ENCODE measurements at places on chromosomes 16 and 17.

GRCh38 chr17:34436607-34437006 is 73.6 kb upstream of the CCL1 start:
- DNase-seq = no peak

GRCh38 chr16:1912215-1912543 is 6.0 kb downstream of the HS3ST6 start:
- DNase-seq = no peak

DNA sequence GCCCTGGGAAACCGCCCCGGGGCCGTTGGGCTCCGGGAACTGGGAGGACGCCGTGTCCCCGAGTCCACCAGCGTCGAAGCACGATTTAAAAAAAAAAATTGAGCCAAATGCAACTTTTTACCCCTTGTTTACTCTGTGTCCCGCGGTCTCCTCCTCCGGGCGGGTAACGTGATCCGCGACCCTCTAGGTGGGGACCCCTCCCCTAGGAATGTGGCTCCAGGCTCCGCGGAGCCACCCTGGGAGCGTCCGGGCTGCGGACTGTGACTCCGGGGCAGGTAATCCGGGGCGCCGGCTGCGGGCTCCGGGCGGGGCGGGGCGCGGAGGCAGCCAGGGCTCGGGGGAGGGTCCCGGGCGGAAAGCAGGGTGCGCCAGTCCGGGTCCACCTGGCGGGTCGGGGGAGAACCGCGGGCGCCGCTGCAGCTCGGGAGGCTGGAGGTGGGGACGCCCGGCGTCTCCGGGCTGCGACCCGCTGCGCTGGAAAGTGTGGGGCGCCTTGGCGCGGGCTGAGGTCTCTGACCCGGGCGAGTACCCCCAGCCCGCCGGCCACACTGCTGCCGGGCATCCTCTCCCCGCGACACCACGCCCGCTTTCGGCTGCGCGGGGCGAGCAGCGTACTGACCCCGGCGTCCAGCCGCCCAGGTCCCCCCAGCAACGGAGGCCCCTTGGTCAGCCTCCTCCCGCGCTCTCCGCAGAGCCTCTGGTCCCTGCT is 852 bp upstream of the HELZ start:
- no peak for DNase-seq

- no peak for DNase-seq
These were observed 605.4 kb upstream of the KIF2B start for GRCh38 chr17:53217311-53217710.

DNA sequence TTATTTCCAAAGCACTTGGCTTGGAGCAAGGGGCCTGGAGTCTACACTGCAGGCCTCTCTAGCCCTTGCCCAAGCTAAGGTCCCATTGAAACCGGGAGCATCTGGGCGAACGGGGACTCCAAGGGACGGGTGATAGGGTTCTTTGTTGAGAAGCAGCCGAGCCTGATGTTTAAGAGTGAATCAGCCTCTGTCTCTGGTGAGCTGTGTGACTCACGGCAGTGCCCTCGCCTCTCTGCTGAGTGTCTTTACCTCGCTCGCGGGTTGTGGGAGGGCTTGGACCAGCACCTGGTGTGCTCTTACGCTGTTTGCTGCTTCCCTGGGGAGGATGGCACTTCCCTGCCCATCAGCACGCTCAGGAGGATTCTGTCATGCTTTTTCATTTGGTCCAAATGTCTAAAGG is 1.3 kb downstream of the HGS start:
- DNase-seq = no peak

DNA sequence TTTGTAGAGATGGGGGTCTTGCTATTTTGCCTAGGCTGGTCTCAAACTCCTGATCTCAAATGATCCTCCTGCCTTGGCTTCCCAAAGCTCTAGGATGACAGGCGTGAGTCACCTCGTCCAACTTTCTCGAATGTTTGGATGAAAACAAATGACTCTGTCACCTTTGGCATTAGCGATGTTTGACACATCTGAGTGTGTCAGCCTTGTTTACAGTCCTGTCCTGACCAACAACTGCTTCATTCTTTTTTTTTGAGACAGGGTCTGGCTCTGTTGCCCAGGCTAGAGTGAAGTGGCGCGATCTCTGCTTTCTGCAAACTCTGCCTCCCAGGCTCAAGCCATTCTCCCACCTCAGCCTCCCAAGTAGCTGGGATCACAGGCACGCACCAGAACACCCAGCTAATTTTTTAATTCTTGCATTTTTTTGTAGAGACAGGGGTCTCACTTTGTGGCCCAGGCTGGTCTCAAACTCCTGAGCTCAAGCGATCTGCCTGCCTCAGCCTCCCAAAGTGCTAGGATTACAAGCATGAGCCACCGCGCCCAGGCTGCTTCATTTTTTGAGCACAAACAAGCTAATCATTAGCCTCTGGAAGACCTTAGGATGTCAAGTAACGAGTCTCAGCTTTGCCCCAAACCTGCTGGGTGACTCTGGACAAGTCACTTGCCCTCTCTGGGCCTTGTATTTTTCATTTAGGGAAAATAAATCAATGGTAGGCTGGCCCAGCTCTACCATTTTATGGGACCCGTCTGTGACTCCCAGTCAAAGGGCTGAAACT is 7.4 kb downstream of the MYH11 start:
- no peak for DNase-seq

GRCh38 chr17:15654886-15655561 is 29.1 kb downstream of the TRIM16 start:
- DNase-seq = no peak

GRCh38 chr17:54270499-54270898 is 447.8 kb downstream of the KIF2B start:
- no peak for DNase-seq

GRCh38 chr17:65181237-65182061 is 44.3 kb downstream of the RGS9 start:
- no peak for DNase-seq

DNA sequence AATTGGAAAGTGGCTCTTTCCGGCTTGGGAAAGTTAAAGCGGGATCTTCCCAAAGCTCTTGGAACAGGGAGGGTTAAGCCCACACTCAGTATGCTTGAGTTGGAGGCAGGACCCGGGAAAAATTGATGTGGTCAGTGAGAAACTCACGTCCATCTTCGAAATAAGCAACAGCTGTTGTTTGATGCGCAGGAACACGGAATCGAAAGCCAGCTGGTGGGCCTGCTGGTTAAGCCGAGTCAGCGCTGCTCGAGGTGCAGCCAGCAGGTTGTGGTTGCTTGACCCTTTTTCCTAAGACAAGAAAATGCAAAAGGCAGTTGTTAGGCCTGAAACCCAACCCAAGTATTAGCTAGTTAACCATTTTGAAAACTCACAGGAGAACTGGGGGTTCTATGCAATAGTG is 49.4 kb downstream of the COG7 start:
- no peak for DNase-seq

- DNase-seq = no peak
These were observed 7.7 kb downstream of the CES1 start for GRCh38 chr16:55825115-55825728.

DNA sequence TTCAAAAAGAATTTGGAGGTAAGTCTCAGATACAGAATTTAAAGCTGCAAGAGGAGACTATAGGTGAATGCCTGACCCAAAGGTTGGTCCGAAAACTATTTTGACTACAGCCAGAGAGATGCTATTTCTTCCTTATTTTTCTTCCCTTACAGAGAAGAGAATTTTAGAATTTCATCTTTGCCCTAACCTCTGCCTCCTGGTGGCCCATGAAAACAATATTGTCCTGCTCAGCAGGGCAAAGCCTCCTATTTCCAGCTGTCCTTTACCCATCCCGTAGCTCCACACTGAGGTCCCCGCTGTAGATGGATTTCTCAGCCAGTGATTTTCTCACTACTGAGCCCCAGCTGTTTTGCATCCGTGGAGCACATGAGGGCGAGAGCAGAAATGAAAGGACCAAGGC is 24.6 kb downstream of the HOXB1 start:
- DNase-seq = no peak

DNA sequence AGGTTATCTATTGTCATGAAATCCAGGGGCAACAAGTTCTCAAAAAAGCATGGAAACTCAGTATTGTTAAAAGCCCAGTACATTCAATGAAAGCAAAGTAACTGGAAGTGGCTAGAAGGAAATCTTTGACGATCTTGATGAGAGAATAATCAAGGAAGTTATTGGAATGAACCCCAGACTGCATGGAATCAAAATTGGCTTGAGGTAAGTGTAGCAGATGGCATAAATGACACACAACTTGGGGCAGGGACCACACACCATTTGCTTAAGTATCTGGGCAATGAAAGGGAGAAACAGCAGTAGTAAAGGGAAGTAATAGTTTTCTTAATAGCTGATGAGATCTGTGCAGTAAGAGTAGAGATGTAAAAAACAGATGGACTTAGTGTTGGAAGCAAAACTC is 238.0 kb downstream of the HS3ST3A1 start:
- no peak for DNase-seq

GRCh38 chr17:1561420-1562175 is 994 bp downstream of the PITPNA start:
- no peak for DNase-seq

DNA sequence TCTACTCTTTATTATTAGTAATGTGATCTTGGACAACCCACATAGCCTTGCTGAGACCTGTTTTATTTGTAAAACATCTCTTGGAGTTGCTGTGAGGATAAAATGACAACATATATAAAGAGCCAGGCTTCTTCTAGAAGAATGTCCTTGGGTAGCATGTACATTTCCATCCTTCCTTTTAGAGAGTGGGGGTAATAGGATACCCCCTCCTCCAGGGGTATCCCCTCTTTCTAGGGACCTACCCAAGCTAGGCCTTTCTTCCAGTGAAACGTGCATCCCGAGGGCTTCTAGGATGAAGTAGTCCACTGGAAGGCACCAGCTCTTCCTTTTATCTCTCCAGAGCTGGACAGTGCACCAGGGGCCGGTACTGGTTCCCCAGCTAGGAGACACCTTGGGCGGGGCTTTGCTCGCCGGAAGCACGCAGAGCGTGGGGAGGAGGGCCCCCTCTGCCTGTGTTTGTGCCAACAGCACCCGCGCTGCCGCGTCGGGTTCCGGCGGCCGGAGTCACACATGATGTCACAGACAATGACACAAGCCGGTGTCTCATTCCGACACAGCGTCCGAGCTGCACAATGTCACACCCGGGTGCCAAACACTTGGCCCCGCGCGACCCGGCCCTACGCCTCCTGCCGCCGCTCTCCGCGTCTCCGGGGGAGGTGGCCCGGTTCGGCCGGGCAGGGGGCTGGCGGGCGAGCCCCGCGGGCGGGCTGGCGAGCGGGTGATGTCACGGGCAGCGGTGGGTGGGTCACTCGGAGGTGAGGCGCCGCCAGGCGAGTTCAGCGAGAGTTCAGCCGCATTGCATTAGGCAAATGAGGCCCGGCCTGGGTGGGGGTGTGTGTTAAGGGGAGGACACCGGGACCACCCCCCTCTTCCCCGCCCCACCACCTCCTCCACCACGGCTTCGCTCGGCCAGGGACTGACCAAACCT is 23.4 kb downstream of the GJD3 start:
- peak; percentile 65 for DNase-seq

DNA sequence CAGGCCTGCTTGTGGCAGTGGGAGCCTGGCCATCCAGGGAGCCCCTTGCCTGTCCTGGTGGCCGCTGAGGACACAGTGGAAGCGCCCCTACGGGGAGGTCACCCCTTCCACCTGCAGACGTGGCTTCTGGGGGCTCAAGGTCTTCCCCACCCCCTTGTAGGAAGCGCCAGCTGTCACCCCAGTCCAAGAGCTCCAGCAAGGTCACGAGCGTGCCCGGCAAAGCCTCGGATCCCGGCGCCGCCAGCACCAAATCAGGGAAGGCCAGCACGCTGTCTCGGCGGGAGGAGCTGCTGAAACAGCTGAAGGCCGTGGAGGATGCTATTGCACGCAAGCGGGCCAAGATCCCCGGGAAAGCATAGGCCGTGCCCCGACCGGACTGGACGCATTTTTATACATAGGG is 7.4 kb upstream of the IL17C start:
- DNase-seq = no peak

- no peak for DNase-seq
These were observed 21.2 kb downstream of the SOCS3 start for GRCh38 chr17:78338486-78339259.

- no peak for DNase-seq
These were observed 41.5 kb upstream of the RPH3AL start for GRCh38 chr17:393806-394717.

DNA sequence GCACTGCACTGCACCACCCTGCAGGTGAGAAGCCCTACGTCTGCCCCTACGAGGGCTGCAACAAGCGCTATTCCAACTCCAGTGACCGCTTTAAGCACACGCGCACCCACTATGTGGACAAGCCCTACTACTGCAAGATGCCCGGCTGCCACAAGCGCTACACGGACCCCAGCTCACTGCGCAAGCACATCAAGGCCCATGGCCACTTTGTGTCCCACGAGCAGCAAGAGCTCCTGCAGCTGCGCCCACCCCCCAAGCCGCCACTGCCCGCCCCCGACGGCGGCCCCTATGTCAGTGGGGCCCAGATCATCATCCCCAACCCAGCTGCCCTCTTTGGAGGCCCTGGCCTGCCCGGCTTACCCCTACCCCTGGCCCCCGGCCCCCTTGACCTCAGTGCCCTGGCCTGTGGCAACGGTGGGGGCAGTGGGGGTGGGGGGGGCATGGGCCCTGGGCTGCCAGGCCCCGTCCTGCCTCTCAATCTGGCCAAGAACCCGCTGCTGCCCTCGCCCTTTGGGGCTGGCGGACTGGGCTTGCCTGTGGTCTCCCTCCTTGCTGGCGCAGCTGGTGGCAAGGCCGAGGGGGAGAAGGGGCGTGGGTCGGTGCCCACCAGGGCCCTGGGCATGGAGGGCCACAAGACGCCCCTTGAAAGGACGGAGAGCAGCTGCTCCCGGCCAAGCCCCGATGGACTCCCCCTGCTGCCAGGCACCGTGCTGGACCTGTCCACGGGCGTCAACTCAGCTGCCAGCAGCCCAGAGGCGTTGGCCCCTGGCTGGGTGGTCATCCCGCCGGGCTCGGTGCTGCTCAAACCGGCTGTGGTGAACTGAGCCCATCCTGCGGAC is 14.2 kb downstream of the PAM16 start:
- DNase-seq = no peak

DNA sequence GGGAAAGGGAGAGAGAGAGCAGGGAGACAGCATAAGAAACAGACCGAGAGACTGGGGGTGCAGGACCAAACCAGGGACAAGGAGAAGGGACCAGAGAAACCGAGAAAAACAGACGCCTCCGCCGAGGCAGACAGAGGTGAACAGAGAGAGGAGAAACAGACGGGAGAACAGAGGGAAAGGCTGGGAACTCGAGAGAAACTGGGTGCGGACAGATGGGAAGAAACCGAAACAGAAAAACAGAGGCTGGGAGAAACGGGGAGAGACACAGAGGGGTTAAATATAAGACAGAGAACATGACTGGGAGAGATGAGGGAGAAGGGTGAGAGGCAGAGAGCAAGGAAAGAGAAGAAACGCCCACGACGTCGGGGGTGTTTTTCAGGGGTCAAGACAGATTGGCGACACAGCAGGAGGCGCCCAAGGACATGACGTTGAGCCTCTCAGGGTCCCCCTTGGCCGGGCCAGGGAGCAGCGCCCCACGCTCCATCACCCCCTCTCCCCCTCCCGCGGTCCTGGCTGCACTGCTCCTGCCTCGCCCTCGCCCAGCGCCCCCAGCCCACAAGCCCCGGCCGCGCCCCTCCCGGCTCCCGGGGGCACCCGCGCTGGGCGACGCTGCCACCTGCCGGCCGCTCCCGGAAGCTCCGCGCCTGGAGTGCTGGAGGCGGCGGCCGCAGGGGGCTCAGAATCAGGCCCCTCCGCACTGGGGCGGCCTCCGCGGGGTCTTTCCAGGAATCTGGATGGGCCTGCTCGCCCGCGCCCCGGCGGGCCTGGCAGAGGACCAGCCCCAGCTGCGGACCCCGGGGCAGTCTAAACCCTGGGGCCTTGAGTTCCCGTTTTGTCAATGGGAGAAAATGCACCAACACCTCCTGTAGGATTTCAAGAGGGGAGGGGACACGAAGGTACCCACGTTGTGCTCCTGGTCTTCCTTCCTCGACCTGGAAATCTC is 1.3 kb upstream of the TMEM92 start:
- DNase-seq = peak; percentile 59

- peak; percentile 21 for DNase-seq
These were observed 67.6 kb upstream of the RBBP6 start for GRCh38 chr16:24471561-24472350.
